ENCODE measurements at places on chromosomes 12 and 14.
A peak's percentile ranks its signal among the peaks of the same experiment; 100 is the strongest.

DNA sequence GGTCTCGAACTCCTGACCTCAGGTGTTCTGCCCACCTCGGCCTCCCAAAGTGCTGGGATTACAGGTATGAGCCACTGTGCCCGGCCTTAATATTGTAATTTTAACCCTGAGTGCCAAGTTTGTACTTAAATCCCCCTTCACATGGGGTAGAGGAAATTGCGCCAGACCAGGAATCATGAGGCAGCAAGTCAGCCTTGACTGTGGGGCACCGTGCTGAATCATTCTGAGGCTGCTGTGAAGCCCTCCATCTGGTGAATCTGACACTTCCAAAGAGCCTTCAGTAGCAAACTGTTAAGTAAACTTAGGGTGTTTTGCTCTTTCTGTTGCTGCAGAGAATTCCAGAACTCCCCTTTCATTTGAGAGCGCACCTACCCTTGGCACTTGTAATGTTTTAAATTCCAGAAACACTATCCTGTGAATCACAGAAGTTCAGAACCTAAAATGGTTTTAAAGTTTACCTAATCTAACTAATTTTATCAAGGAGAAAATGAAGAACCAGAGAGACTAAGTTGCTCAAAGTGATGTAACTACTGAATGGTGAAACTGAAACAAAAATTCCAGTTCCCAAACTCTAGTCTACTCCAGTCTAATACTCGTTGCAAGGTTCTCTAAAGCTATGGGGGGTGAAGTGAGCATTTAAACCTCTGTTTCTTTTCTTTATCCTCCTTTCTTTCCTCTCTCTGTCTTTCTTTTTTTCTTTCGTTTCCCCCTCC lies 7.5 kb downstream of the HEBP1 start:
- peak; percentile 88 for DNase-seq

DNA sequence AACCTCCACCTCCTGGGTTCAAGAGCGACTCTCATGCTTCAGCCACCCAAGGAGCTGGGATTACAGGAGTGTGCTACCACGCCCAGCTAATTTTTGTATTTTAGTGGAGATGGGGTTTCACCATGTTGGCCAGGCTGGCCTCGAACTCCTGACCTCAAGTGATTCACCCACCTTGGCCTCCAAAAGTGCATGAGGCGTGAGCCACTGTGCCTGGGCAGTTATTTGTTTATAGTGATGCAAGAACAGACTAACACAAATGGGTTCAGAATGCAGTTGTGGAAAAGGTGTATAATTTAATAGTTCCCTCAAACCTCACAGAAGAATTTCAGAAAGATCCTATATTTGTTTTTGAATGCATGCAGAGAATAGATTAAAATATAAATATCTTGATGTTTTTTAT lies 447.1 kb downstream of the ZFP36L1 start:
- no peak for DNase-seq

DNA sequence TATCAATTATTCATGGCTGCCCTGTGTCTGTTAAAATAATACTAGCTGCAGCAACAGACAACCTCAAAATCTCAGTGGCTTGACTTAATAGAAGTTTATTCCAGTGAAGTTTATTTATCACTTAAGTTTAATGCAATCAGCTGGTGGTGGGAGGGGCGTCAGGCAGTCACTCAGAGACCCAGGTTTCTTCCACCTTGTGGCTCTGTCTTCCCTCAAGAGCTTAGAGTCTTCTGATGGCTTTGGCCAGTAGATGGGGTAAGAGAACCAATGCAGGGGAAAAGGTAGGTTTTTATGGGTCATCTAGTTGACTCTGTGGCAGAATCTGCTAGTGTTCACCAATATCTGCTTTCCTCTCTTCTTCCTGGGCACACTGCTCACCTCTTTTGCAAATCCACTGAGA lies 668.9 kb downstream of the AACS start:
- no peak for DNase-seq

DNA sequence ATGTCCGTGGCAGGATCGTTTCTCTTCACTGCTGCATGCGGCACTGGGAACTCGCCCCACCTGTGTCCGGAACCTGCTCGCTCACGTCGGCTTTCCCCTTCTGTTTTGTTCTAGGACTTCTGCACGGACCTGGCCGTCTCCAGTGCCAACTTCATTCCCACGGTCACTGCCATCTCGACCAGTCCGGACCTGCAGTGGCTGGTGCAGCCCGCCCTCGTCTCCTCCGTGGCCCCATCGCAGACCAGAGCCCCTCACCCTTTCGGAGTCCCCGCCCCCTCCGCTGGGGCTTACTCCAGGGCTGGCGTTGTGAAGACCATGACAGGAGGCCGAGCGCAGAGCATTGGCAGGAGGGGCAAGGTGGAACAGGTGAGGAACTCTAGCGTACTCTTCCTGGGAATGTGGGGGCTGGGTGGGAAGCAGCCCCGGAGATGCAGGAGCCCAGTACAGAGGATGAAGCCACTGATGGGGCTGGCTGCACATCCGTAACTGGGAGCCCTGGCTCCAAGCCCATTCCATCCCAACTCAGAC lies 1.2 kb downstream of the FOS start:
- DNase-seq = peak; percentile 89

GRCh38 chr12:116880817-116881324 lies 370 bp downstream of the HRK start:
- DNase-seq = no peak

DNA sequence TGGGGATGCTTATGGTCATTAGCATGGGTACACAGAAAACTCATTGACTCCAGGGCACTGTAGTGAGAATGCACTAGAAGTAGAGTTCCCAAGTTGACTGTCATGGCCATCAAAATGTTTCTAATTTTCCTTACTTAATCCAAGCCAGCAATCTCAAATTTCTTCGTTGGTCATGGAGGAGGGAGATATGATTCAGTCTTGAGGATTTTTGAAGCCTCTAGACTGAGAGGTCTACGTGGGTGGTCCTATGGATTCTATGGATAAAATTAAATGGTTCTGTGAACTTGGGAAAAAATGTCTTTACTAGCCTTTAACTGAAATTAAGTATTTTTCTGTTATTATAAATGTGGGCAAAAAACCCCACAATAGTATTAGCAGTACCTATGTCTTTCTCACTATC lies 508.5 kb downstream of the FUT8 start:
- DNase-seq = no peak

- DNase-seq = no peak
Observed at GRCh38 chr12:120684523-120684932, 2.4 kb upstream of the MLEC start.

DNA sequence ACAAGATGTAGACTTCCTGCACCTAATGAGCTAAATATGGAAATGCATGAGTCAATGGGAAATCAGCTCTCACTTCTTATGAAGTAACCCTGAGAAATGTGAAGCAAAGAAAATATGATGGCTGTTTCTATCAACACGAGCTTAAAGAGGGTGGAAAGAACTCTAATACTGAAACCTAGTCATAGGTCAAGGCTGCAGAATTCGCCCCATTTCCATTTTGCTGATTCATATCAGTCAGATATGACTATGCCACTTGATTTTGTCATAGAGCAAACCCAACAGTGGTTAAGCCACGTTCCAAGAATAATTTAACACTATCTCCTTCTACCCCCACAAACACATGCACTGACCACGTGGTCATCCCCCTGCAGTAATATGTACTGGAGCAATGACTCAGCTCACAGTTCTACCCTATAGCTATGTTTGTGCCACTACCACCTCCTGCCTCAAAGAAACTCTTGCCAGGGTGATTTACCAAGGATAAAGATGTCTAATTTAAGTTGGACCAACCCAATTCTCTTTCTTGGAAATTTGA lies 157.5 kb downstream of the TMTC3 start:
- DNase-seq = no peak

DNA sequence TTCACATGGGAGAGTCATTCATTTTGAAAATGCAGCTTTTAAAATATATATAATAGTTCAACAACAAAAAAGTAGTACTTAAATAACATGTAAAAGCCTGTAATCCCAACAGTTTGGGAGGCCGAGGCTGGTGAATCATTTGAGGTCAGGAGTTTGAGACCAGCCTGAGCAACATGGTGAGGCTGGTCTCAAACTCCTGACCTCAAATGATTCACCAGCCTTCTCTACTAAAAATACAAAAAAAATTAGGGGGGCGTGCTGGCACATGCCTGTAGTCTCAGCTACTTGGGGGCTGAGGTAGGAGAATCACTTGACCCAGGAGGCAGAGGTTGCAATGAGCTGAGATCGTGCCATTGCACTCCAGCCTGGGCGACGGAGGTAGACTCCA lies 256.3 kb upstream of the RGS6 start:
- DNase-seq = no peak

DNA sequence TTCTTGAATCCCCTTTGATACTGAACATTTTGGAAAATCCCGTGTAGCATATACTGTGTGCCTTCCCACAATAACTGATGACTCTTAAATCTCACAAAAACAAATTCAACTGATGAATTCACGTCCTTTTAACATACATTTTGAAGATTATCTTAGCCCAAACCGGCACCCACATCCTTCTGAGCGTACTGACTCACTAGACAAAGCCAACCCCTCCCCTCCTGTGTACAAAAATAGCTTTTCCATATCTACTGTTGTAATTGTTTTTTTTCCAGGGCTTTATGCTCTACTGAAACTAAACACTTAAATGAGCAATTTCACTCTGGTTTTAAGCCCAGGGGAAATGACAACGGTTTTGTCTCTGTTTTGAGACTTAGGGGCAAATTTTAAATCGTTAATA lies 109.4 kb upstream of the ATF7IP start:
- no peak for DNase-seq

DNA sequence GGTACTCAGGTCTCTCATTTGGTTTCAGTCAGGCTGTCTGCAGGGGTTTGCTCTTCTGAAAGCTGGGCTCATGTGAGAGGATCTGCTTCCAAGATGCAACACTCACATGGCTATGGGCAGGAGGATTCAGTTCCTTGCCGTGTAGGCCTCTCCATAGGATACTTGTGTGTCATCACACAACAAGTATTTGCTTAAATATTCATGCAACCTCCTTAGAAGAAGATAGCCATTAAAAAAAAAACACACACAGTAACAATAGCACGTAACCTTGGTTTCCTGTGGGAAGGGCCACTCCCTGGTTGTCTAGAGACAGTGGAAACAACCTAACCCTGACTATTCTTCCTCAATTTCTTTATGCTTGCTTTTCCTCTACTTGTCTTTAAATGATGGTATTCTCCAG lies 31.8 kb upstream of the CLEC4E start:
- no peak for DNase-seq

DNA sequence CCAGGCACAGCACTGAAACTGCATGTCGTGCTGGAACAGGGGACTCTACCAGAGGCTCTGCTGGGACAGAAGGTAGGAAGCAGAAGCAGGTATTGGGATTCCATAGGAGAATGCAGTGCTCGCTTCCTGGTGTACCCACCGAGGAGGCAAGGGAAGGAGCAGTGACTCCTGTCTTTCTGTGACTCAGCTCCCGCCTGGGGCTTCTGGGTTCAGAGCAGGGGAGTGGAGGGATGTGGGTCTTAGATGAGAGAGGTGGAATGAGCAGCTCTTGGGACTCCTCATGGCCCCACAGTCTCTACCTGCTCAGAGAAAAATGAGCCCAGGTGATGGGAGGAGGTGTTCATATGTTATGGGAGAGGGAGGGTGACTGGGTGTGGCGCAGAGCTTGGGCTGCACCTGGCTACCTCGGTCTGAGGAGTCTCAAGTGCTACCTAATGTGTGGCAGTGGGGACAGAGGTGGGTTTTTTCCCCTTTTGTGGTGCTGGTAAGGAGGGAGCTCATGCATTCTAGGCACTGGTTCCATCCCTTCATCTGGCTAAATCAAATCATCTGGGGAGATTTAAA lies 26.3 kb downstream of the WNT5B start:
- no peak for DNase-seq

DNA sequence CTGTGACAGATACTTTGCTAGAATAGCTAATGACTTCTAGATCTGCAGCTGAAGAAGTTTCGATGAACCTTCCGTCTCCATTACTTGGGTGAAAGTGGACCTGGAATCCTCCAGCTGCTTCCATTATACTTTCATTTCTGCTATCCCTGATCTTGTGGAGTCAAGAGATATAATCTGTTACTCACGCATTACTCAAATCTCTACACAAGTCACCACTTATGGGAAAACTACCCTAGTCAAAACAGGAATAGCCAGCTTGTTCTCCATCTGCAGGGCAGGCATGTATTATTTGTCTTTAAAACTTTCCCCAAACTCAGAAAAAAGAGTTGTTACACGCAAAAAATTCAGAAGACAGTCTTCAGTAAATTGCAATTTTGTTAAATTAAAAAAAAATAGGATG lies 2.8 kb upstream of the KTN1 start:
- no peak for DNase-seq

- DNase-seq = no peak
Observed at GRCh38 chr14:98171654-98172053, 1100.3 kb downstream of the BCL11B start.

GRCh38 chr14:64729386-64730060 lies 25.3 kb downstream of the PLEKHG3 start:
- no peak for DNase-seq

DNA sequence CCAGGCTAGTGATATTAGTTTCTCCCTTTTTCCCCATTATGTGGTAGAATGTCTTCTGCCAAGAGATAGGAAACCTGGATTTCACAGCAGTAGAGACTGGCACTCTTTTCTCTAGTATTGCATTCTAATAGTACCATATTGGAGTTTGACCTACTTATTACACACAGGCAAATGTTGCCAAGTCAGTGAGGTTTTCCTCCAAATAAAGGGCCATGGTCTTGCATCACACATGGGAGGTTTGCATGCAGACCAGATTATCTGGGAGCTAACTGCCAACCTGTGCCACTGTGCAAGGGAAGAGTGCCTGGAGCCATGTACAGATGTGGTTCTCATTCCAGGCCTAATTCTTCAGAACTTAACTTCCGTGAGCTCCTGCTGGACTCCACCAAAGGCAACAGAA lies 113.3 kb downstream of the ANO6 start:
- DNase-seq = no peak

GRCh38 chr14:105083926-105084685 lies 18.9 kb upstream of the GPR132 start:
- DNase-seq = peak; percentile 8

DNA sequence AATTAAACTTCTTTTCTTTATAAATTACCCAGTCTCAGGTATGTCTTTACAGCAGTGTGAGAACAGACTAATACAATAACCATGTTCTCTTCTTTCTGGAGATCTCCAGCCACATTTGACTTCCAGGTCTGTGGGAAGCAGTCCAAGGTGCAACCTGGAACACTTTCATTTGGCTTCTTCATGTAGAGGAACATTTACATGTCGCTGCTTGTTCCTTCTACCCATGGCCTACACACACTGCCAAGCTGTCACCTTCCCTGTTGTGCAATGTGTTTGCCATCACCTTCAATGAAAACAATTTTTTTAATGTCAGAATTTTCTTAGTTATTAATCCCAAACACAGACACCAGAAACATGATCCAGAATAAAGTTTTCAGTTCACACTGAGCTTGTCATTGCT lies 104.7 kb downstream of the PRKCH start:
- no peak for DNase-seq

DNA sequence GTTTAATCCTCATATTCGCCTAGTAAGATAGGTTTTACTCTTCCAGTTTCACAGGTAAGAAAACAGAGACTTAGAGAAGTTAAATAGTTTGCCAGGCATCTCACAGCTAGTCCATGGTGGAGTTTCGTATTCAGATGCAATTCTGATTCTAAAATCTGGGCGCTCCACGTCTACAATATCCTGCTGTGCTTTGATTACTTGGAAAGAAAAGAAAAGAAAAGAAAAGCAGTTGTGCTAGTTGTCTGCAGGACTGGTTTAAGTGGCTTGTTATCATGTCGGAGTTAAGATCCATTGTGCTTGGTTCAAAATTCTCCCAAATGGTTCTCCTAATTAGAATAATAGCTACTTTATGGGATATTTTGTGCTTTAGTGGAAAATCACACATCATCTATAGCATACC lies 18.6 kb downstream of the AKAP3 start:
- no peak for DNase-seq

All from upper lobe of left lung (tissue), 6 donors.